ENCODE measurements at places on chromosomes 13 and 19. TPM values are rescaled to one million over a fixed set of nuclear protein-coding genes. Genes with fewer than 3 reads are reported as not detected.

DNA sequence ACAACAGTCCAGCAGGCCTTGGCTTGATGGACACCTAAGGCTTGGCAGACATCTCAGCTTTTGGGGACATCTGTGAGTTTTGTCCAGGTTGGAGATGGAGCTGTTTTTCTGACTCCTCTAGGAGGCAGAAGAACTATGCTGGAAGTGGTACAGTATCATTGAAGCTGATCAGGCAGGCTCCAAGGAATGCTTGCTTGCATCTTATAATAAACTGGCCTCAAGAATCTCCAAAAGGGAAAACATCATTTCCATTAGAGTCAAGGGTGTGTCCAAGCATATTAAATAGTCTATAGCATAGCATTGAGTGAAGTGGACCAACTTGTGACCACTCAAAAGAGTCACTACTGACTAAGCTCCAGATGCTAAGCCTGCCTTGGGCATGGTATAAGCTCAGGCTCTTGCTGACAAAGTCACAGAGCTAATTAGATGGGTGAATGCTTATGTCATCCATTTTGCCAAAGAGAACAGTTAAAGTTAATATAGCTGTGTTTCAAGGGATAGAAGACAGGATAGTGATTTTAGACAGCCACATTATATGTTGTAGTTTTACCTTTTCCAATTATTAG lies 216.0 kb downstream of the DNAJC15 start:
- no peak for DNase-seq

DNA sequence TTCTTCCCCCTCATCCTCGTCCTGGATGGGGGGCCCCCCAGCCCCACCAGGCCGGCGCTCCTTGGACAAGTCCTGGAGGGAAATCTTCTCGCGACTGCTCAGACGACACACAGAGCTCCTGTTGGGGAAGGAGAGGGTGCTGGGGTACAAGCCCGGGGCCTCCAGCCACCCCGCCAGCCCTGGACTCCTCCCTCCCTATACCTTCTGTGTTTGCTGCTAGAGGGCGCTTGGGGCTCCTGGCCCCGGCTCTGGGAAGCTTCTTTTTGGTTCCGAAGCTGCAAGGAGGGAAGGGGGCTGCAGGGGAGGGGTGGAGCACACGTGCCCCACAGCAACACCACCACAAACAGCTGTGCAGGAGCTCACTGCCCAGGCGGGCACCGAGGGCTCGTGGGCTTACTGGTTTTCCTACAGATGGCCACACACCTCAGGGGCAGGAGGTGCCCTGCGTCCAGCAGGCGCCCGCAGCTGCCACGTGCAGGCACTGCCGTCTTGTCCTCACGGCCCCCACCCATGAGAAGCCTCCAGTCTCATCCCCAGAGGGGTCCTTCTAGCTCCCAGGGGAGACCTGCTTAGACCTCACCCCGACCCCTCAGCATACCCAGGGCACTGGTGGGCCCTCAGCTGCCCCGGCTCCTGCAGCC lies 20.5 kb downstream of the EPS8L1 start:
- DNase-seq: peak; percentile 28

DNA sequence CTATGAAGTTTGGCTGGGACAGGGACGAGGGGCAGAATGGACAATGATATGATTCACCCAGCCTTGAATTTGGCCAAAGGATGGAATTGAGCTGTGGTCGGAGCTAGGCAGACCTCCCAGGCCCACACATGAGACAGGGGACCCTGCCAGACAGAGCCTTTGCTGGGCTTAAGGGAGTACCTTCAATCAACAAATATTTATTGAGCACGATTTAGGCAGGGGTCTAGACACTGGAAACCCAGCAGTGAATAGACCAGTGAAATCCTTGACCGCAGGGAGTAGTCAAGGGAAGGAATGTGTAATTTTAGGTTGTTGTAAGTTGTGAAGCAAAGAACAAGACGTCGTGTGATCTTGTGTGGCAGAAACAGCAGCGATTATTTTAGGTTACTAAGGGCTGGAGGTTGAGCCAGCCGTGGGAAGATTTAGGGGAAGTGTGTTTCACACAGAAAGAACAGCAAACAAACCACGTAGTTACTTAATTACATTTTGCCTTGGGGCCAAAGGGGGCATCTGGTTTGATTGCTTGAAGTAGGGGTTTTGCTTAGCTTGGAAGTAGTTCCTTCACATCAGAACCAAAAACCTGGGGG lies 16.9 kb upstream of the AP1M2 start:
- peak; percentile 92 for DNase-seq

- DNase-seq: no peak
Observed at GRCh38 chr13:108115738-108116137, 99.6 kb downstream of the LIG4 start.

GRCh38 chr13:29799041-29799440 lies 51.4 kb downstream of the UBL3 start:
- DNase-seq: no peak

DNA sequence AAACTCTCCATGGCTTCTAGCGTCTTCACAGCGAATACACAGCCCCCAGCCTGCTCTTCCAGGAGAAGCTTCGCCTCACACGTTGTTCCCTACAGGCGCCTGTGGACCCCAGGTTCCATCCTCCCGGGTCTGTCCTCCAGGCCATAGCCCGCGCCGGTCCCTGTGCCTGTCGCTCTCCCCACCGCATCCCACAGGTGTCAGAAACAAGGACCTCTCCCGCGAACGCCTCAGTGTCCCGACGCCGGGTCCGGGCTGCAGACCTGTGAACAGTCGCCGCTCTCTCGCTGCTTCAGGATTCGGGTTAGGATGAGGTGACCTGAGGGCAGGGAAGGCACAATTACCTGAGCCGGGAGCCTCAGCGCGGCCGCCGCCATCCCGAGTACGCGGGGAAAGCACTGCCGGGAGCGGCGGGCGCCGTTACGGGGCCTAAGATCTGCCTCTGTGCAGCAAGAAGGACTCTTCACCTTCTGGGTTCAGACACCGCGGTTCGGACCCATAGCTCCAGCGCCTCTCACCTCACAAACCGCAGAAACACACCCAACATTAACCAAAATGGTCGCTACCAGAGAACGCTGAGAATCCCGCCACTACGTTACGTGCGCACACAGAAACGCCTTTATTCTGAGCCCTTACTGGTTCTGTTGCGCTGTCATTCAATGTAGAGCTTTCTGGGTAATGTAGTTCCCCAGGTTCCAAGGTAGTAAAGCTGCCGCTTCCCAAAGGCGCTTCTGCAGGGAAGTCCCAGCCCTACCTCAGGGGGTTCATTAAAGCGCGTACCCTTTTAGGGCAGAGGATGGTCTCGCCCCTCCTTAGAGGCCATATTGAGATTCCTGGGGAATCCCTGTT lies at the start of gene ZNF418:
ZNF418 (minus strand) TSS at position 583 of the 846 bp plus-strand sequence. CDS start 1,580 bp downstream, outside the sequence.
- DNase-seq: peak; percentile 65

GRCh38 chr13:91955546-91956355 lies 557.3 kb downstream of the GPC5 start:
- no peak for DNase-seq

DNA sequence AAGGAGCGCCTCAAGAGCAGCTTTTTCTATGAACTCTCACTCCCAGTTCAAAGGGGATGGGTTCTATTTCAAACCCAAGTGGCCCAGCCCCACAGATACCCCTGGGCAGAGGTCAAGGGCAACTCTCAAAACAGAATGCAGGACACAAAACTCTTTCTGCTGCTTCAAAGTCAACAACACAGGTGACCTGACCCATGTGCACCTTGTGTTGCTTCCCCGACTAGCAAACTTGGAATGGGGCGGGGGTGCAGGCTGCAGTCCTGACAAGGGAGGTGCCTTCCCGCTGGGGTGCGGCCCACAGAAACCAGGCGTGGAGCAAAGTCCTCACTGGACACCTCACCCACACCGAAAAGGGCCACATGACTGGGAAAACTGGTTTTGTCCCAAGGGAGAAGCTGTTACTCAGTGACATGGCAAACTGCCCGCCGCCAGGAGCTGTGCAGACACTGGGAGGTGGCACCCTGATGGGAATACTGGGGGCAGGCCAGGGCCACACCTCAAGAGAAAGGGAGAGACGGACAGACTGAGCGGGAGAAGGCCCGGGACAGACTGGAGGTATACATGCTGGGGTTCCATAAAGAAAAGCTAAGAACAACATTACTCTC lies 17.4 kb downstream of the ZC3H4 start:
- DNase-seq: peak; percentile 98

DNA sequence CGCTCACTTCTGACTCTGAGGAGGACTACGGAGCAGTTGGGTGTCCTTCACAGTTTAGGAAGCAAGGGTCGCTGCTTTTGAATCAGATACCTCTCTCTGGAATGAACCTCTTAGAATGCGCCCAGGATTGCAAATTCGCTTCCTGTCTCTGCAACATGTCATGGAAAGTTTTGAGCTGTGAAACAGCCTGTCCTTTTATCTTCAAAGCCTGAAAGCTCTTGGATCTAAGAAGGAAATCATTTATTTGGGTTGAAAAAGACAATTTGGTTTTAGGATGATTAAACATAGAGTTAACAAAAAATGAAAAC lies 134.1 kb downstream of the KATNAL1 start:
- DNase-seq: no peak

DNA sequence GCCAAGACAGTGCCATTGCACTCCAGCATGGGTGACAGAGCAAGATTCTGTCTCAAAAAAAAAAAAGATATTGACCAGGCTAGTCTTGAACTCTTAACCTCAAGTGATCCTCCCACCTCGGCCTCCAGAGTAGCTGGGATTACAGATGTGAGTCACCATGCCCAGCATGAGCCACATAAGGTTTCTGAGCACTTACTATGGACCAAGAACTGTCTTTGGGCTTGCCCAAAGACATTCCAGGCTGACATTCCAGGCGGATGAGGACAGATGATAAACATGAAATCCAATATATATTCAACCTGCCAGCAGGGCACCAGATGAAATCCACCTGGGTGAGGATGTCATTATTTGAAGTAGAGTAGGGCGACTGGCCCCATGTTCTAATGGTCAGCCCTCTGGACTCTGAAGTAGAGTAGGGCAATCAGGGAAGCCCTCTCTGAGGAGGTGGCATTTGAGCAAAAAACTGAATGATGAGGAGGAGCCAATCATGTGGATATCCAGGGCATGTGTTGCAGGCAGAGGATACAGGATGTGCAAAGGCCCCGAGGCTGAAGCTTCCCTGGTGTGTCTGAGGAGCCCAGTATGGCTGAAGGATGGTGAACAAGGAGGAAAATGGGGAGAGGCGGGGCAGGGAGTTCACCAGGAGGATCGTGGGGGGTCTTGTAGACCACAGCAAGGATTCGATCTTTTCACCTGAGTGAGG lies 4.0 kb downstream of the C19orf38 start:
- DNase-seq: peak; percentile 37

GRCh38 chr19:46391296-46392251 lies 21.8 kb downstream of the CCDC8 start:
- DNase-seq: no peak

DNA sequence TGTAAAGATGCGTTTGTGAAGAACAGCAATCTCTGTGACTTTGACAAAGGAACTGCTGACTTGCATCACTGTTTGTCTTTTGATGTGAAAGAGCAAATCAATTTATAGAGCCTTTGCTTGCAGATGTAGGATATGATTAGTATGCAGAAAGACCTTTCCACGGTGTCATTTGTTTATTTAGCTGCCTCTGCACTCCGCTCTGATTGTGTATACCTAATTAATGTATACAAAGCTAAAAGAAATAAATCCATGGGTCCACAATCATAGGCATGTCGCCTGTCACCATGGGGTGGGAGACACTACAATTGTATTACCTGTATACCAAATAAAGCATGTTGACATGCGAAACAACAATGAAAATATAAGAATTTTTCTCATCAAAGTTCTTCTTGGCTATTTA lies 410.7 kb downstream of the MZT1 start:
- no peak for DNase-seq

DNA sequence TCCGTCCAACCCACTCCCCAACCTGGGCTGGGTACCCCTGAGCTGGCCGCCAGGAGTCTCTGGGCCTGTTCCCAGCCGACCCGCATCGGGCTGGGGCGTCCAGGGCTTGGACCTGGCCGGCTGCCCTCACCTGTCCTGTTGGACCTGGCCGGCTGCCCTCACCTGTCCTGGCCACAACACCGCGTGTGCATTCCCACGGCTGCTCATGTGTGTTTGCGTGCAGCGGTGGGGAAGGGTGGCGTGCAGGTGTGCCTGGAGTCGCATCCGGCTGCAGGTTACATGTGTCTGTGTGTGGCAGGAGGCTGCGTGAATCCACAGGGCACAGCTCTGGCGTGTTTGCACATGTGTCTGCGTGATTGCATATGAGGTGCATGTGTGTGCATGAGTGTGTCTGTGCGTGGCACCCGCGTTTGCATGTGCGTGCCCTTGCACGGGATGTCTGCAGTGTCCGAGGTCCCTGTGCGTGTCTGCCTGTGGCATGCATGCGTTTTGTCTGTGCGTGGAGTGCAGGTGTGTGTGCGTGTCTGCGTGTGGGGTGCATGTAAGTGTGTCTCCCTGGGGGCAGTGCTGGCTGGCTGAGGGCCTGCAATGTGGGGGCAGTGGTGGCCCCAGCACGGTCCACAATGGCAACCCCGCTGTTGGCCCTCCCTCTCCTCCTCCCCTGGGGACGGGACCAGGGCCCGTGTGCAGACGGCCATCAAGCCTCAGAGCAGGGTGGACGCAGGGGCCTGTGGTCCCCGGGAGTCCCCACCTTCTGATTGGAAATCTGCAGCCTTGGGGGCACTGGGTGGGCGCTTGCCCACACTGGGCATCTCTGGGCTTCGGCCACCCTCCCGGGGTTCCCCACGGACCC lies 3.4 kb downstream of the EFNA2 start:
- no peak for DNase-seq

- no peak for DNase-seq
Observed at GRCh38 chr13:102628559-102628958, 31.8 kb downstream of the TPP2 start.

DNA sequence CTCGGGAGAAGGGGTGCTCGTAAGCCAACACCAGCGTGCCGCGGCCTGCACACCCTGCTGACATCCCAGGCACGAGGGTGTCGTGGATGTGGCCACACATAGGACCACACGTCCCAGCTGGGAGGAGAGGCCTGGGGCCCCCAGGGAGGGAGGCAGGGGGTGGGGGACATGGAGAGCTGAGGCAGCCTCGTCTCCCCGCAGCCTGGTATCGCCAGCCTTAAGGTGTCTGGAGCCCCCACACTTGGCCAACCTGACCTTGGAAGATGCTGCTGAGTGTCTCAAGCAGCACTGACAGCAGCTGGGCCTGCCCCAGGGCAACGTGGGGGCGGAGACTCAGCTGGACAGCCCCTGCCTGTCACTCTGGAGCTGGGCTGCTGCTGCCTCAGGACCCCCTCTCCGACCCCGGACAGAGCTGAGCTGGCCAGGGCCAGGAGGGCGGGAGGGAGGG lies 2.4 kb downstream of the IZUMO4 start:
- DNase-seq: no peak

DNA sequence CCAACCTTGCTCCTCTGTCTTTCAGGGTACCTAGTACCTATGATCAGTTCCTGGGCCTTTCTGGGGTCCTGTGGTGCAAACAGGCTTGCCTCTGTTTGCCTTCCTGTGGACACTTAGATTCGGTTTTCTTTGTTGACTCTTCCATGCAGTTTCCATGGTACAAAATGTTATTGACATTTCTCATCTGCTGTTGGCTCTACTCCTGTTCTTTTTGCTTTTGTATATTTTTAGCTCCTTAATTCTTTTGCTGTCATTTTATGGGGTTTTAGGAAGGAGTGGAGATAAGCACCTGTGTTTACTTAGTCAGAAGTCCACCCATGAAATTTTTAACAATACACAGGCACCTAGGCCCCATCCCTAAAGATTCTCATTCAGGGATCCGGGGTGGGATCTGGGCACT lies 20.5 kb upstream of the CNMD start:
- DNase-seq: no peak

ZNF813 gene
- total RNA-seq: 6.3 TPM

LENG9 gene
- total RNA-seq: 7.0 TPM

ZNF681 gene
- 2.4 TPM for total RNA-seq

RBM42 gene
- 110 TPM for total RNA-seq

GRIK5 gene
- 1.1 TPM for total RNA-seq
